GF-D8 (cell line): ENCODE measurements at places on chromosomes 11 and 22.

GRCh38 chr22:49362211-49362839 is 465.3 kb downstream of the BRD1 start:
- DNase-seq, result no peak

GRCh38 chr11:65169164-65169641 is 830 bp upstream of the SPDYC start:
- peak; percentile 36 for DNase-seq

DNA sequence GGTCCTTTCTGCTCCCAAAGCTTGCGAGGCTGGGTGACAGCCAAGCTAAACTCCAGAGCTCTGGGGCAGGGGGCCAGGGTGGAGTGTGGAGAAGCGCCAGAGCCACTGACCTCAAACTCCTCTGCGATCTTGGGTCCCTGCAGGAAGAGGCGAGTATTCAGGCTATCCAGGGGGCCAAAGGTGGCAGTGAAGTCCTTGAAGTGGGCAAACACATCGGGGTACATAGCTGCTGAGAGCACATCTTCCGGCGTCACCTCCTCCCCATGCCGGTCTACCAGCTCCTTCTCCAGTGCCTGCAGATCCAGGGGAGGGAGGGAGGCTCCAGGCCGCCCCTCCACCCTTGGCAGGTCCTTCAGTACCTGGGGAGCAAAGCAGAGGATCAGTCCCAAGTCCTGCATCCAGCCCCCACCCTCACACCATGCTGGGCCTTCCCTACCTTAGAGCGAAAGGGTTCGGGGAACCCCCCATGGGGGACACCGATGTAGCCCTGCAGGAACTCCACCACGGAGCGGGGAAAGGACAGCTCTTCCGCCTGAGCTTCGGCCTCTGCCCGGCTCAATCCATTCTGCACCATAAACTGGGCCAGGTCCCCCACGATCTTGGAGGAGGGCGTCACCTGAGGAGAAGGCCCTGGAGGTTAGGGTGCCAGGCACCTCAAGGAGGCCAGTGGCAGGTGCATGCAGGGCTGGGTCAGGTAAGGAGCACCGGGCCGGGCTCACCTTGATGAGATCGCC is 6.4 kb downstream of the RCE1 start:
- no peak for DNase-seq

GRCh38 chr11:70796648-70797227 is 398.4 kb downstream of the CTTN start:
- DNase-seq, result no peak

DNA sequence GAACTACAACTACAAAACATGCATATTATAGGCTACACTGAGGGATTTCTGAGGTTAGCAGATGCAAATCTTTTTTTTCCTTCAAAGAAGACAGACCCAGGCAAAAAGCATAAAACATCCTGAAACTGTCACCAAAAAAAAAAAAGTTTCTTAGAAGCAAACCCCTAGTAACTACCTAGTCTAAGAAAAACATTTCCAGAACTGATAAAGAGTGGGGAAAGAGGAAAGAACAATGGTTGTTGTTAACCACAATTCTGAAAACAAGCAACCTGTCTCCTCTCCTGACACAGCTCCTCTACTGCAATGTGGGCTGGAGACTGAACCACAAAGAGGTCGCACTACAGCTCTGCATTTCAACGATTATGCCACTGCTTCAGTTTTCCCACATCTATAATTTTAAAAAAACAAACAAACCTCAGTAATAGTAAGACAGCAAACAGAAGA is 15.0 kb downstream of the DENND5A start:
- peak; percentile 60 for DNase-seq

DNA sequence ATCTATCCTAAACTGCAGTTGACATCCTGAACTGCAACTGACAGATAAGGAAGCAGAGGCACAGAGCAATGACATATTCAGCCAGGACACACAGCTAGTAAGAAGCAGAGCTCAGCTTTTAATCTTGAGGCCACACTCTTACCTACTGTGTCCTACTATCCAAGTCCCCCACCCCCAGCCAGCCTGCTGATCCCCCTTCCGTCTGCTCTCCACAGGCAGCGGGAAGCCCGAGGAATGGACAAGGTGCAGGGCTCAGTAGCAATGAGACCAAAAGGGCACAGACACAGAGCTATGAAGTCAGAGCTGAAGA is 4.3 kb downstream of the POLR3H start:
- no peak for DNase-seq

DNA sequence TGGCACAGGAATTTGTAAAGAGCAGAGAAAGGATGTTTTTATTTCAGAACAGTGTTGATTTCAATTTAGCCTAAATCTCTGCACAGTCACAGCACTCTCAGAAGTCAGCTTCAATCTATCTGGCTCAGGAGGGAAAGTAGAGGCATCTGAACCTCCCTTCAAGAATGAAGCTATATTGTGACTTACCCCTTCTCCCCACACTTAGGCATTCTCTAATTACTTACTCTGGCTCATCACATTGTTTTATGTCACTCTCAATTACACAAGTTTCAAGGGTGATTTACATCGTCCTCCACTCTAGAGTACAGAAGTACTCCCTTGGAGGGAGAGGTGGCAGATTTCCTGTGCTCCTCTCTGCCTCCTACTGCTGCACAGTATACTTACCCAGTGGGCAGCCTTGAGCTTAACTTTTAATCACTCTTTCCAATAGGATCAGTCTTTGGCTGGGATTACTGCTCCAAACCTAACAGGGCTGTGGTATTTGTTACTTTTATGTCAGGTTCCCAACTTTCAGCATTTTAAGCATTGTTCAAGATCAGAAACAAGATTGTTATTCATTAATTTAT is 211.4 kb downstream of the AASDHPPT start:
- DNase-seq, result no peak

- DNase-seq, result no peak
These were observed 6.1 kb downstream of the C11orf96 start for GRCh38 chr11:43948341-43949225.

GRCh38 chr22:35544189-35544588 is 3.6 kb downstream of the RASD2 start:
- DNase-seq, result no peak

DNA sequence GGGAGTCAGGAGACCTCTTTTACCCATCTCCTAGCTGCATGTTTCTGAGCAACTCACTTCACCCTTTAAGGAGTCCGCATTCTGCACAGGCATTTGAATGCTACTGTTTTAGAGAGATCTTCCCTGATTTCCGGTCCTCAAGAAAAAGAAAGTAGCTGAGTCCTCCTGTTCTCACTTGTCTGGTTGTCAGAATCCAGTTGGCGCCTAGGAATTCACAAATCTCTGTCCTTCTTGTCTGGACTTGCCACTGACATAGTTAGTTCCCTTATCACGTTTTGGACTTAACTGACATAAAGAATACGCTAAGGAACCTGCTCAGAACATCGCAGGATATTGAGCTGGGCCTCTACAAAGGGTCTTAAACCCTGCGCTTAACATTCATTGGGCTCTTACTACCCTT is 61.3 kb upstream of the OR5P2 start:
- DNase-seq, result no peak

GRCh38 chr11:12525466-12526055 is 148.2 kb downstream of the PARVA start:
- no peak for DNase-seq

GRCh38 chr11:61855939-61856680 is 28.0 kb downstream of the FADS2 start:
- DNase-seq, result no peak

DNA sequence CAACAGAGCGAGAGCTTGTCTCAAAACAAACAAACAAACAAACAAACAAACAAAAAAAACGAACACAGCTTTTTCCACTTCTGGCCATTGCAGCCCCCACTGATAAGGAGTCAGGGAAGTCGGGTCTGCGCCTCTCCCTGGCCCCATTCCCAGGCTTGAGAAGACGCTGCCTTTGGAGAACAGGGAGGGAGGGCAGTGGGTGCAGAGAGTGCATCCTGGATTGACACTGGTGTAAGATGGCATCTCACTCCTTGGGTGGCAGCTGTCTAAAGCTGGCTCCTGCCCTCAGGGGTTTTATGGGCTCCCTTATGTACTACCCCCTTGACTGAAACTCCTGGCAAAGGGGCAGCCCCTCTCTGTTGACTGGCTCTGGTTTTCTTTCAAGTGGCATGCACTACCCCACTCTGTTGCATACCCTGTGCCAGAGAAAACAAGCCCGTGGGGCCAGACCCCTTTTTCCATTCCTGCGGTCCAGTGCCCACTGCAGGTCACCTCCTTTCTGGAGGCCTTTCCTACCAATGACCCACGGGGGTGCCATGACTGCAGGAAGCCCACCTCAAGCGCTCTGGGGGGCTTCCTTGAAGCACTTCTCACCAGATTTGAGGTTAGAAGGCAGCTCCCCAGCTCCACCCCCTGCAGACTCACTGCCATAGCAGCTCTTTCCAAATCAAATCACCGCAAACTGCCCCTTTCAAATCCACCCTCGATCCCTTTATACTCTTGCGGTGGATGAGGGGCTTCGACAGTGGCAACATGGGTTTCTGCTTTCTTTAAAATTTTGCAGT is 12.7 kb downstream of the DRAP1 start:
- no peak for DNase-seq

- DNase-seq, result peak; percentile 4
These were observed 73.3 kb downstream of the PRSS23 start for GRCh38 chr11:86873573-86874083.

DNA sequence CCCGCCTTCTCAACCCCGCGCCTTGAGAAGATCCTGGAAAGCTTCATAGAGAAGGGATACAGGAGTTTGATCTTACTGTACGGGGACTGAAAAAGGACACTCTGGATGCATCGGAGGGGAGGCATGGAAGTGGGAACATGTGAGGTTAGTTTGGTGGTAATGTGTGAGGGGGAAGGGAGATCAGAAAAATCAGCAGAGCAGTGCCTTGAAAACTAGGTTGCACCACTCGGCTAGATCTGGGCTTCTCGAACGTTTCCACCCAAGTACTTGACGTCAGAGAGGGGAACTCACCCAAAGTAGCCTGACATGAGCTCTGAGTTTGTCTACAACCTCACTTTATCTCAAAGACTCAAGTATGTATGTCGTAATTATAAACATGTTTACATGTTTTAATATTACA is 14.5 kb downstream of the USP35 start:
- DNase-seq, result no peak

GRCh38 chr11:33128739-33129138 is 32.5 kb downstream of the CSTF3 start:
- no peak for DNase-seq

DNA sequence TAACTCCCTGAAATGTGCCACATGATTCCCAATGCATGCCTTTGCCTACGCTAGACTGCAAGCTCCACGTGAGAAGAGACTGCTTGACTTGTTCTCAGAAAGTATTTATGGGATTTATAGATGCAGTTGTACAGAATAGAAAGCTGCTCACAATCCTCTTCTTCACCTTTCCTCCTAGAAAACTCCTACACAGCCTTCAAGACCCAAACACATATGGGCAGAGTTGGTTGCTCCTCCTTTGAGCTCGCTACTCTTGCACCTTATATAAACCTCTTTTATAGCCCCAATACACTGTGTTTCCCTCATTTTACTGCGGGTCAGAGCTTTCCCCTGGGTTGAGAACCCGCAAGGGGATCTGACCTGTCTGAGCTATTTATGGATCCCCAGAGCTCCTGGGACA is 16.4 kb downstream of the C1QTNF6 start:
- DNase-seq, result no peak

GRCh38 chr11:61851113-61851899 is 23.2 kb downstream of the FADS2 start:
- no peak for DNase-seq

GRCh38 chr11:115524572-115524971 is 20.4 kb upstream of the CADM1 start:
- DNase-seq, result no peak

- DNase-seq, result peak; percentile 49
These were observed 38.2 kb upstream of the LYVE1 start for GRCh38 chr11:10606536-10607208.

DNA sequence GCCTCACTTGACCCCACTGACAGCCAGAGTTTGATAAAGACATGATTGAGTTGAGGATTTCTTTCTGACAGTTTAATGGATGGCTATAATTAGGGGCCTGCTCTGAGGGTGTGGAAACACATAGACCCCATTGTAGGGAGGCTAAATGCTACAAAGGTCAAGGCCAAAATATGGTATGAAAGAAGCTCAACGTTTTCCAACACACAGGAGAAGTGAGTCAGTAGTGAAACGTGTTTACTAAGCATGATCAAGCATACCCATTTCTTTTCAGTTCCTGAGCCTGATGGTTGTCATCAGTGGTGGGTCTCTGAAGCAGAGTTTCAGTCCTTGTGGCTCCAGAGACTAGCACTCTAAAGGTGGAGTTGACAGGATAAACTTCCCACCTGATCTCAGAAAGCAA is 69.7 kb downstream of the SNX19 start:
- no peak for DNase-seq

GRCh38 chr11:126332221-126332711 is 23.2 kb upstream of the ST3GAL4 start:
- DNase-seq, result no peak

- DNase-seq, result no peak
These were observed 105.7 kb upstream of the B3GAT1 start for GRCh38 chr11:134517621-134518293.

- no peak for DNase-seq
These were observed 14.2 kb downstream of the ATM start for GRCh38 chr11:108237058-108237481.

DNA sequence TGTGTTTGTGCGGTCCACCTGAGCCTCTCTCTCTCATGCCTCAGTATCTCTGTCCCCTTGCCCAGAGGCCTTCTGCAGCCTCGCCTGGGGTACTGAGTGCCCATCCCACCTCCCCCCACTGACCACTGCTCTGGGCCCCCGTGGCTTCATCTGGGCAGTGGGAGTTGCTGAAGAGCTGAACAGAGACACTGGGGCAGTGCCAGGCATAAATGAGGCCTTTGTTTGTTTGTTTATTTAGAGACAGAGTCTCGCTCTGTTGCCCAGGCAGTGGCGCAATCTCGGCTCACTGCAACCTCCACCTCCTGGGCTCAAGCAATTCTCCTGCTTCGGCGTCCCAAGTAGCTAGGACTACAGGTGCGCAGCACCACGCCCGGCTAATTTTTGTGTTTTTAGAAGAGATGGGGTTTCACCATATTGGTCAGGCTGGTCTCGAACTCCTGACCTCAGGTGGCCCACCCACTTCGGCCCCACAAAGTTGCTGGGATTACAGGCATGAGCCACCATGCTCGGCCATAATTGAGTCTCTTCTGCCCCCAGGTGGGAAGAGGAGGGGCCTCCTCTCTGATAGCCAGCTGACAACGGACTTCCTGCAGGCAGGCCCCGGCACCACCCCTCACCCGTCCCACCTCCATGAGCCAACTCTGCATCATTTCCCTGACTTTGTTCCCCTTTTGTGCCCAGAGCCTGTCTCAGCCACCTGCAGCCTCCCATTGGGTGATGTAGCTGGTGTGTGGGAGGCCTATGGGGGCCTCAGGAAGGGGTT is 9.3 kb downstream of the CRYBB3 start:
- no peak for DNase-seq

DNA sequence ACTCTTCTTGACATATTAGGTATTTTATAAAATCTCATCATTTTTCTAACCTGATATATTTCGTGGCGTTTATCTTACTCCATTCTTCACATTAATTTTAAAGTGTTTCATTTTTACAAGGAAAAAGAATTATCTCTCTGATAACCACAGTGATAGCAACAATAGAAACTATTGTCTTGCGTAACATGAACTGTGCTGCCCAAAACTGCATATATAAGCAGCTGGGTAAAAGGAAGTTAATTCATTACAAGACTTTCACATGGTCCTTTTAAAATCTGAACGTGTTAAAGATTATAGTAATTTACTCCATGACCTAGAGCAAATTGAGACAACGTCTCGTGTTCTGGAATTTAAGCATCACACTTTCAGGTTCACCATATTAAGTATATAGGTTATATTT is 210.4 kb upstream of the GRIA4 start:
- DNase-seq, result no peak
